CD4-positive, alpha-beta T cell treated with Interleukin-2 at 100 ng/mL for 4 hours (primary cell): ENCODE measurements at places on chromosomes 4 and X.

DNA sequence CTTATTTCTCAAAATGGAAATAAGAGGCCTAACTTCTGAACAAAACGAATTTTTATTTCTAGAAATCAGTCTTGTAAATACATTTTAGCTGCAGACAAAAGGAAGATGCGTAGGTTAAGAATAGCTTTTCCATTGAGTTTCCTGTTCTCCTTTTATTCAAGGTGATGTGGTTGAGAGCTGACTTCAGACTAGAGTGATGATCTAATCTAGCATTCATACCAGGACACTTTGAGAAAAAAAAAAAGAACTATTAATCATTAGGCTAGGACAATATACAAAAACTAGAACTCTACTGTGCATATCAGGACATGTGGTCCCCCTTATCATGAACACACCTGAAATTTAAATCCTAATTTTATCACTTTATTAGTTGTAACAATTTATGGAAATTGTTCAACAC lies 884.5 kb upstream of the EPHA5 start:
- DNase-seq, result no peak

DNA sequence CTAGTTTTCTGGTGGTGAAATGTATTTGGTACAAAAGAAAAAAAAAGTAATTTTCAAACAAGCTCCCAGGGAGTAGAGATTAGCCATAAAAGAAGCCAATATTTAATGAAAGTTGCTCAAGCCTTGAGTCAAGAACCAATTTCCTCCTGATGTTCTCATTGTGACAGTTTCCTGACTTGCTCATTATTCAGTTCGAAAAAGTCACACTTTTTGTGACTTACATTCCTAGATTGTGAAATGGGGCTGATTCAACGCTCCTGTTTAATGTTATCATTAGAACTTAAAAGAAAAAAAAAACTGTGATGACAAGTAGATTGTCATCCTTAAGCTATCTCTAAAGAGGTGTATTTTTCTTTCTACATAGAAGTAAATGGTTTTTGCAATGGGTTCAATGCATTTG lies 122.6 kb upstream of the BMPR1B start:
- DNase-seq, result no peak

DNA sequence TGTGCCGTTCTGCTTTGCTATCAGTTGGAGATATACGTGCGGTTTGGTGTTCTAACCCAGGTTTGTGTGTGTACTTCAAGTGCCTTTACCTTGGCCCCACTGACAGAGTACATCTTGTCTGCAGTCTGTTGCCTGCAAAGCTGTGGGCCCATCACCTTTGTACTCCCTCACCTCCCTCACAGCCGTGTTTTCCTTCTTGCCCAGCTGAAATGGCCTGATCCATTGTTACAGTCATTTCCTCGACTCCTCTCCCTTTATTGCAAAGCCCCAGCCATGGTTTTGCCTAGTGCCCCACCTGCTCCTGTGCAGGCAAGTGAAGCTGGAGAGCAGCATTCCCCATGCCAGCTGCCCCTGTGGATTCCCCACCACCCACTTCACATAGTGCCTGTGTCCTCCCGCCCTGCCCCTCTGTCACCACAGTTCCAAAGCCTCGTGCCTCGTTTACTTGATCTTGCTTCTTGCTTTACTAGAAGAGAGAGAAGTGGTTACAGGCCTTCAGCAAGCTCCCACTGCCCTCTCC lies 55.2 kb upstream of the TLR2 start:
- DNase-seq, result no peak

GRCh38 chr4:573122-573892 lies 2.8 kb downstream of the TMEM271 start:
- DNase-seq, result no peak

GRCh38 chrX:72029483-72030411 lies 102.0 kb downstream of the RTL5 start:
- DNase-seq, result no peak

- no peak for DNase-seq
These were observed 14.0 kb downstream of the PLCXD1 start for GRCh38 chrX:295136-295535.

DNA sequence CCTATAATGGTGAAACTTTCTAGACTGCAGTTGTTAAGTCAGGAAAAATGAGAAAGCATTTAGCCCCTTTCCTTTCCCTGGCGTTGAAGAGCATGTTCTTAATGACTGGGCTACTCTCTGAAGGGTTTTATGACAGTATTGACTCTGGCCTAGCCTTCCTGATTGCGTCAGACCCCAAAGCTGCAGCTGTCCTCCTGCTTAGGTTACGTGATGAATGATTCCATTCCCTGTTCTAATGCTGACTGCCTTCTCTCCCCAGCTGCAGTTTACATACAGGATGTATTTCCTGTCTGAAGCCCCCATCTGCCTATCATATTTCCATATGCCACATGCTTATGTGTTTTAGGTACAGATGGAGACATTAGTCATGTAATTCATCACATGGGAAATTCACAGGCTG lies 105.8 kb upstream of the EGFL6 start:
- no peak for DNase-seq

DNA sequence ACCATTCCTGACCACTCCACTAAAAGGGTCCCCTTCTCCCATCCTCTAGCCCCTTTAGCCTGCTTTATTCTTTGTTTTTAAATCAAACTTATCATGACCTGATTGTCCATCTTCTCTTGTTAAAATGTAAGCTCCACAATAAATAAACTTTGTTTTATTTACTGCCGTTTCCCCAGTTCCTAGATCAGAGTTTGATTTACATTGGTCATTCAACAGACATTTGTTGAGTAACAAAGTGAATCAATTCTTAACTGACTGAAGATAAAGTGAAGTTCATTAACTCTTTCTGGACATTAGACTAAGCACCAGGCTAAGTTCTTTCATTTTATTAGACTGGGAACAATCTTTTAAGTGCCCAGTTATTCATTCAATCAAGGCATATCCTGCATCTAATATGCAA lies 263.2 kb upstream of the FTHL17 start:
- DNase-seq, result no peak

- DNase-seq, result no peak
These were observed 1622.4 kb upstream of the PCDH10 start for GRCh38 chr4:131526686-131527085.

- no peak for DNase-seq
These were observed 31.4 kb upstream of the RELL1 start for GRCh38 chr4:37717576-37717975.

GRCh38 chr4:137226900-137227299 lies 305.4 kb downstream of the PCDH18 start:
- DNase-seq, result no peak

GRCh38 chr4:53777244-53777984 lies 186.1 kb upstream of the LNX1 start:
- no peak for DNase-seq

DNA sequence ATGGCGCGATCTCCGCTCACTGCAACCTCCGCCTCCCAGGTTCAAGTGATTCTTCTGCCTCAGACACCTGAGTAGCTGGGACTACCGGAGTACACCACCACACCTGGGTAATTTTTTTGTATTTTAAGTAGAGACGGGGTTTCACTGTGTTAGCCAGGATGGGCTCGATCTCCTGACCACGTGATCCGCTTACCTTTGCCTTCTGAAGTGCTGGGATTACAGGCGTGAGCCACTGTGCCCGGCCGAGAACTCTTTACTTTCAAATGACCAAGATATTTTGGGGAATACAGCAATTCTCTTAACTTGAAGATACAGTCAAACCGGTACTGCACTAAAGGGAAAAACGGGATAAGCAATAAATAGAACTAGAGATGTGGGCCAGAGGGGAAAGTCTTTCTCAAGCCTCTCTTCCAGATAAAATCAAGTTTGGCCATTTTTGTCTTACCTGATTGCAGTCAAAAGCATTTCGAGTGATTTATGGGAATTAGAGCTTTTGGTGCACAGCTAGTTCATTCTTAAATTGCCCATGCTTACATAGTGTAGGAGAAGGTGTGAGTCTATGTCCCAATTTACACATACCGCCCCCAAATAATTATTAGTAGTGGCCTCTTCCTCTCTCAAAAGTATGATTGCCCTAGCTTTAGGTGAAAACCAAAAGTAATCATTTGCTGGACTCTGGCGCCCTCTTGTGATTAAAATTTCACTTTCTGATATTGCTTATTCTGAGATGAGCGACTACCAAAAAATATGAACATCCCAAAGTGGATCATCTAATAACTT lies 53.2 kb upstream of the ABCG2 start:
- DNase-seq, result peak; percentile 75

DNA sequence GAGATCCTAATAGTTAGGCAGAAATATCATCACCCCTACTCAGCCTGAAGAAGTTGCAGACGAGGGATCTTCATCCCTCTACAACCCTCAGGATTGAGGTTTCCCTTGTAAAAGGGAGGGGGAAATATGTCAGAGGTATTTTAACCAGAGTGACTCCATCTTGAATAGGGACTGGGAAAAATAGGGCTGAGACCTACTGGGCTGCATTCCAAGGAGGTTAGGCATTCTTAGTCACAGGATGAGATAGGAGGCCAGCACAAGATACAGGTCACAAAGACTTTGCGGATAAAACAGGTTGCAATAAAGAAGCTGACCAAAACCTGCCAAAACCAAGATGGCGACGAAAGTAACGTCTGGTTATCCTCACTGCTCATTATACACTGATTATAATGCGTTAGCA lies 17.5 kb downstream of the IL13RA2 start:
- no peak for DNase-seq

- DNase-seq, result no peak
These were observed 18.1 kb downstream of the CD40LG start for GRCh38 chrX:136666088-136666487.

DNA sequence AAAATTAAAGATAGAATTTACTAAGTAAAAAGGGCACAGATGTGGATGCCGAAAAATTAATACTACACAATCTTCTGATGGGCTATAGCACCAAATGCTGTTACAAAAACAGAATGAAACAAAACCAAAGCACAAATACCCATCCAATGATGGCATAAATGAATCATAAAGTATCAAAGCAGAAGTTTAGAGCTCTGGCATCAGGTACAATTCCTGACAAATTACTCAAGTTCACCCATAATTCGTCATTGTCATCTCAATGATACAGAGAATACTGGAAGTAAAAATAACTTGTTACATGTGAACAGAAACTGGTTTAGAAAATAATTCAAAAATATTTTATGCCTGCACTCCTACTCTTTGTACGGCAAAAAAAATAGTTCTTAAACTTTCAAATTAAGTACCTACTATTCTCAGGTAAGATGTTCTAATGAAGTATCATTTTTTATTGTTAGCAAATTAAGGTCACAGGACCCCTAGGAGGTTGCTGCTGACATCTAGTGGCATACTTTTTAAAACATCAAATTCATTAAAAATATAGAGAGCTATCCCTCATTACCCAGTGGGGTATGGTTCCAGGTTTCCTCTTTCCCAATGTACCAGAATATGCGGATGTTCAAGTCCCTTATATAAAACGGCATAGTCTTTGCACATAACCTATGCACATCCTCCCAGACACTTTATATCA lies 126.1 kb downstream of the INPP4B start:
- peak; percentile 59 for DNase-seq

- no peak for DNase-seq
These were observed 47.1 kb downstream of the KLF3 start for GRCh38 chr4:38711066-38711465.

GRCh38 chr4:77931452-77932135 lies 69.0 kb downstream of the MRPL1 start:
- DNase-seq, result no peak

DNA sequence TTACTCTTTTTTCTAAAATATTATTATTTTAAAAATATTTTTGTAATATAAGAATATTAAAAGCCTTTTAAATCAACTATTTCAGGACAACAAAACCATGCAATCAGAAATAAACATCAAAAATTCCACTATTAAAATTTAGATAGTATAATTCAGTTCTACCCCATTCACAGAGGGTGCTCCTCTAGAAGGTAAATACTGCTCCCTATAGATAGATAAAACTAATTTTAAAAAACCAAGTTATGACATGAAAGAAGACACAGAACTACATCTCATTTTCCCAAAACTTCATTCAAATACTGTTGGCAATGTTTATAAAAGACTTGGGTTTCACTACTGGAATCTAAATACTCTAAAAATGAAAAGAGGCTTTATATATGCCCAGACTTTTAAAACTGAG lies 219.3 kb downstream of the SPOCK3 start:
- DNase-seq, result no peak

DNA sequence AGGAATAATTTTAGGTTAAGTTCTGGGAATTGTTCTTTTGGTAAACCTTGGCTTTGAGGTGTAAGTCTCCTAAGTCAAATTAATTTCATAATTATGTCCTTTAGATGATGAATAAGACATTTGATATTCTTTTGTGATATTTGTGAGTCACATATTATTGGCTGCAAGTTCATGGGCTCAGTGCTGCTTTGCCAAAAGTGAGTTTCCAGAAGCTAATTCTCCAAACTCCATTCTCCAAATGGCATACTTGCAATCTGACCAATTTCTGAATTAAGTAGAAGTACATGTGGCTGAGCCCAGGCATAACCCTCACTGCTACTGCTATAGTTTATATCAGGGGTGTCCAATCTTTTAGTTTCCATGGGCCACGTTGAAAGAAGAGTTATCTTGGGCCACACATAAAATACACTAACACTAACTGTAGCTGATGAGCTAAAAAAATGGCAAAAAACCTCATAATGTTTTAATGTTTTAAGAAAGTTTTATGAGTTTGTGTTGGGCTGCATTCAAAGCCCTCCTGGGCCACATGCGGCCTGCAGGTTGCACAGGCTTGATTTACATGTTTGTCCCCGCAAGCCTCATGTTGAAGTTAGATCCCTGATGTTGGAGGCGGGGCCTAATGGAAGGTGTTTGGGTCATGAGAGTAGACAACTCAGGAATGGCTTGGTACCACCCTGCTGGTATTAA lies 196.1 kb downstream of the ZNF330 start:
- DNase-seq, result no peak

- DNase-seq, result no peak
These were observed 390.0 kb upstream of the NWD2 start for GRCh38 chr4:36854554-36854953.

- DNase-seq, result no peak
These were observed 196.6 kb upstream of the EDNRA start for GRCh38 chr4:147284256-147284835.

- DNase-seq, result no peak
These were observed 165.9 kb upstream of the CENPE start for GRCh38 chr4:103364083-103364482.
